T follicular helper cell (primary cell): ENCODE measurements at places on chromosomes 2 and 18.
A peak's percentile ranks its signal among the peaks of the same experiment; 100 is the strongest.

DNA sequence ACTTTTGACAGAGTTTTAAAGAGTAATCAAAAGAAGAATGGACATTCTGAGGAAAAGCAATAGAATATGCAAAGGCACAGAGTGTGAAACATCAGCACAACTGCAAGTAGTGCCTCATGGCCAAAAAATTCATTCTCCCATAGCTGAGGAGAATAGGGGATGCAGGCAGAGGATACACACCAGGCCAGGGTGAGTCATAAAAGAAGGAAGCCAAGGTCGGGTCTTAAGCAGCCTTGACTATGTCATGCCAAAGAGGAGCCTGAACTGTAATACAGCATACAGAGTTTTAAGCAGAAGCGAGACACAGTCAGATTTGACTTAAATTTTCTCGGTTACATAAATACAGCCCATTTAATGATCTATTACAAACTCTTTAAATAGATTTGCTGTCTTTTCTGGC, 165.0 kb downstream of the LNPK start:
- no peak for DNase-seq

DNA sequence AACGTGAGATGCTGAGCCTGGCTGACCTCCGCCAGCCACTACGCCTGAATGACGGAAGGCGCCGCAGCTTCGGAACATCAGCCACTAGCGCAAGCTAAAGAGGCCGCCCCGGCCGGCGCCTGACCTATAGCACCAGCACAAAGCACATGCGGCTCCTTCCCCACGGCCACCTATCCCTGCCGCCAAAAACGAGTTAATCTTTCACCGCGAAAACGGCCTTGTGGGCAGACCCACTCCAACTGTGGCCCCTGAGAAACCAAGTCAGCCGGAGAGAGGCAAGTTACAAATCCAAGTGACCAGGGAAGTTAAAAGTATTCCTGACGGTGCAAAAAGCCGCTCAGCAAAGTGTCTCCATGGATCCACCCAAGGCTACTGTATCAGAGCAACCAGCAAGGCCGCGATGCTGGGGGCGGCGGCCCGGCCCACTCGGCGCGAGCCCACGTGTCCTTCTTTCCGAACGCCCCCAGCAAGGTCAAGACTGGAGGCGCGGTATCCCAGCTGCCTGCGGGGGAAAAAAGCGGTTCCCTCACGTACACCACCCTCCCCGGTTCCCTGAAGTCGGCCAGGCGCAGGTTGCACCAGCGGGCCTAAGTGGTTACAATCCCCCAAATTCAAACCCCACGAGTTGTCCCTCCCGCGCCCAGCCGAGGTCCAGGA, 575 bp downstream of the HSPD1 start:
- peak; percentile 20 for DNase-seq

- no peak for DNase-seq
Measured at GRCh38 chr2:130252880-130253645, 54.8 kb upstream of the TUBA3E start.

DNA sequence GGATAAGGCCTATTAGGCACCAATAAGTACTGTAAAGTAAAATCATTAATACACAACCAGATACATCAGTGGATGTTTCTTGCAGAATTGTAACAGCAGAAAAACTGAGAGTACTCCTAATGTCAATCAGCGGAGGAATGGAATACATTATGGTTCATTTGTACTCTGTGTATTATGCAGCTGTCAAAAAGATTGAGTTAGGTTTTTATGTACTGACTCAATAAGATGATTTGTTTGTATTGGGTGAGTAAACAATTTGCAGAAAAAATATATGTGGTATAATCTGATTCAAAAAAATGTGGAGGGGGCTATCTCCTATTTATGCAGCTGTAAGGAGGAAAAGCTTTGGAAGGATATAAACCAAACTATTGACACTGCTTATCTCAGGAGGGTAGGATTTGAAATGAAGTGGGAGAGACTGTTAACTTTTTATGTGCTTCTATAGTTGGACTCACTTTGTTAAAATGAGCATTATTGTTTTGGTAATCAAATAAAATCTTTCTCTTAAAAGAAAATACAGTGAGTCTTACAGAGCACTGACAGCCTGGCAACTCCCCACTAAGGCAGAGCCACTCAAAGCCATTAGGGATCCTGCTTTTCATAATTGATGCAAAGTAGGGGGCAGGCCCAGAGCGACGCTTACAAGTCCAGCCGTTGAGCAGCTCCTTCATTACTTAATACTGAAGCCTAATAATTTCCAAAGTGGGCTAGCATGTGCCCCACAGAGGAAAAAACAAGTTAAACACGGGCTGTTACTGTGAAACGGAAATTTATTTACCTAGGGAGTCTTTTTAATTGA, 168.8 kb downstream of the PHLPP1 start:
- DNase-seq, result no peak

DNA sequence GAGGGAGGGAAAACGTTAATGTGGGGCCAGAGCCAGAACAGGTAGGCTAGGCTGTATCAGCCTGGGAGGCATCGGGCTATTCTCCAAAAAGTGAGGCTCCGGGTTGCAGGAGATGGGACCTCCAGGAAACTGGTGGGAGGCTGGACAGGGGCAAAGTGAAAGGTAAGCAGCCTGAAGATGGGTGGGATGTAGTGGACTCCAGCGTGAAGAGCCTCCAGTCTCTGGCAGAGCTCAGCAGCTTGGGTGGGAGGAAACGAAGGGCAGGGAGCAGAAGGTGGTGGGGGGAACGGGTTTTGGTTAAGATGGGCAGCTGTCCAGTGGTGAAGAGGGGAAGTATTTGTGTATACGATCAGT, 3.1 kb upstream of the EMX1 start:
- DNase-seq, result no peak

GRCh38 chr2:237459741-237460174, 27.3 kb upstream of the MLPH start:
- DNase-seq, result no peak

DNA sequence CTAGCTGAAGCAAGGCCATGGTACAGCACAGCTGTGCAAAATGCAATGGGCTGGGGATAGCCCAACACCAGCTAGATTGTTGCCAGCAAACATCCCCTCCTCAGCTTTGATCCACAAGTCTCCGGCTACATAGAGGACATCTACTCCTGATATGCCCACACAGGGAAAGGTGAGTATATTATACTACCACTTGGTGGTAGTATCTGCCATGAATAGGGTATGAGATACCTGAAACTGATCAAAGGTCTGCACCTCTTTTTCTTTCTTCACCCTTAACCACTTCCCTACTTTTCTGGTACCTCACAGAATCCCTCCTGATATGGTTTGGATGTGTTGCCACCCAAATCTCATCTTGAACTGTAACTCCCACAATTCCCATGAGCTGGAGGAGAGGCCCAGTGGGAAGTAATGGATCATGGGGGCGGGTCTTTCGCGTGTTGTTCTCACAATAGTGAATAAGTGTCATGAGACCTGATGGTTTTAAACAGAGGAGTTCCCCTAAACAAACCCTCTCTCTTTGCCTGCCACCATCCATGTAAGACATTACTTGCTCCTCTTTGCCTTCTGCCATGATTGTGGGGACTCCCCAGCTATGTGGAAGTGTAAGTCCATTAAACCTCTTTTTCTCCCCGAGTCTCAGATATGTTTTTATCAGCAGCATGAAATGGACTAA, 279.6 kb downstream of the TXNL1 start:
- DNase-seq, result no peak

- no peak for DNase-seq
Measured at GRCh38 chr2:230717600-230717999, 5.0 kb downstream of the CAB39 start.

DNA sequence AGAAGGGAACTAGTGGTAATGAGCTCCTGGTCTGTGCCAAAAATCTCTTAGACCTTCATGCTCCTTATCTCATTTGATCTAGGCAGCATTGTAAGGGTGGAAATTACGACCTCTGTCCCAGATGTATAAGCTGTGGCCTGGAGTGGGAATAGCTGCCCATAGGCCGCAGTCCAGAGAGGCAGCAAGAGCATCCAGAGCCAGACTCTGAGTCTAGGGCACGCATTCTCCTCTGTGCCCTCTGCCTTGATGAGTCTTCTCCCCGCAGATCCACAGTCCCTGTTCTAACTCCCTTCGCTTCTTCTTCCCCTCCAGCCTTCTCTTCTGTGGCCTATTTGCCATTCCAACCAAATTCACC, 304.6 kb downstream of the MYCN start:
- DNase-seq, result no peak

- no peak for DNase-seq
Measured at GRCh38 chr2:144333143-144333555, 186.8 kb downstream of the ZEB2 start.

GRCh38 chr18:59960272-59960671, 60.5 kb downstream of the PMAIP1 start:
- DNase-seq, result no peak

DNA sequence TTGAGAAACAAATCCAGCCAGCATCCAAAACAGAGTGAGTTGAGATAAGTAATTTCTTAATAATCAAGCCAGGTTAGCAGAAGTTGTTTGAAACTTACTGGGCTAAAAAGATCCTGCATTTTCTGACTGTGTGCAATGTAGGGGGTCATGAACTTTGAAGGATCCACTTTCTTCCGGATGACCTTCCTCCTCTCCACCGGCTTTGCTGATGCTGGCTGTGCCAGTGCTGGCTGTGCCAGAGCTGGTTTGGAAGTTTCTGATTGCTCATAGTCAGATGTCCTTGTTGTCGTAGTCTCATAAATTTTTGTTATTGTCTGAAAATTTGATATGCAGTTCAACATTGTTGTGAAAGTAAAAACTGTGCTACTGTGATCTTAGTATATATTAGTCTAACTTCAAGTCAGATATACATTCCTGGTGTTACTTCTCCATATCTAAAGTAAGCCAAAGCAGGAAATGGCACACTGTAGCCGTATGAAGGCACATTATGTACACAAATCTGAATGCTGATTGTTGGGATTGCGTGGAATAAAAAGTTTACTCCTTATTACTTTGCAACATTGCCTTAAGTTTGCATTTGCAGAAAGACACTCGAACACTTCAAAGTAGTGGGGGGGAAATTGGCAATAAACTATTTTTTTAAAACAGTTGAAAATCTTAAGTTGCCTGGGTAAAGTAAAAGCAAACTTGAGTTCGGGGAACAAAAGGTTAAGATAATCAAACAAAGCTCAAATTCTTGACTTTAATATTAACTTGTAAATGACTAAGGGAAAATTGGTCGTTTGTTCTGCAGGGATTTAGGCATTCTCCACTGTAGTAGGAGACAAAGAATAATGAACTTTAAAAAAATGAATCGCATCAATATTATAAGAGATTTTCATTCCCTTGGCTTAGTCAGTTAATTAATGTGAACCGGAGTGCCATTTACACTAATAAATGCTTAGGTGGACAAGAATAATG, 6.4 kb downstream of the NEB start:
- DNase-seq, result no peak
